Stimulated activated CD4-positive, alpha-beta T cell treated with anti-CD3 and anti-CD28 coated beads, TNF-alpha, amount 100 ng/mL, for 1 hour (primary cell): ENCODE measurements at places on chromosomes 16 and 17.

DNA sequence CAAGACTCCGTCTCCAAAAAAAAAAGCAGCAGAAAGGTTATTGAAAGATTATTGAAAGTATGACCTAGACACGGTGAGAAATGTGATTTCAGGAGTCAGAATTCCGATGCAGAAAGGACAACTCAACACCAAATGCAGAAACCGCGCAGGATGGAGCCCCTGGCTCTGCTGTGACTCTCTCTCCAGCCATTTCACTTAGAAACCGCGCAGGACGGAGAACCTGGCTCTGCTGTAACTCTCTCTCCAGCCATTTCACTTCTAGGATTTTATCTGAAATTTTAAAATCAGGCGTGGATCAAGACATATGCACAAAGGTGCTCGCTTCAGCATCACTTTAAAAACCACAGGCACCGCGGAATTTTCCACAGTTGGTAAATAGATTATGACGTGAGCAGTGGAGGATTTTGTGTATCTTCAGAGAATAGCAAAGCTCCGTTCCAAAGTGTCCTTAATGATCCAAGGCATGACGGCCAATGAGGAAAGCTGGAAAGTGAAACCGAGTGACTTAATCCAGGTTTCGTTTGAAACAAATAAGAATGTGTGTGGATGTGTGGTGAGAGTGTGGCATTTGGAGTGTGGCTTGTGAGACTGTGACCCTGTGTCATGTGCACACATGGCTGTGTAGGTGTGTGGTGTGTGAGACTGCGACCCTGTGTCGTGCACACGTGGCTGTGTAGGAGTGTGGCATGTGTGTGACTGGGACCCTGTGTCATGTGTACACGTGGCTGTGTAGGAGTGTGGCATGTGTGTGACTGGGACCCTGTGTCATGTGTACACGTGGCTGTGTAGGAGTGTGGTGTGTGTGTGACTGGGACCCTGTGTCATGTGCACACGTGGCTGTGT, 9.5 kb downstream of the UTS2R start:
- DNase-seq, result no peak

DNA sequence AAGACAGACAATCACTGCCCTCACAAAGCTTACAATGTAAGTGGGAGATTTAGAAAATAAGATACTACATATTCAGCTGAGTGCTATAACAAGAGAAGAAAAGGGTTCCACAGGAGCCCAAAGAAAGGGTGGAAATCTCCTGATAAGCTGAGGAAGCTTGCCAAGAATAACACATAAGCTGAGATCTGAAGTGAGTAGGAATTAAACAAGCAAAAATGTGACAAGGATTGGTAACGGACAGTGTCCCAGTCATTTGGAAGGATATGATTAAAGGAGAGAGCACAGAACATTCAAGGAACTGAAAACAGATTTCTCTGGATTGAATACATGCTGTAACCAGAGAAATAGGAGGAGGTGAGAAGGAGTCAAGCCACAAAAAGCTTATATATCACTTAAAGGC, 13.0 kb downstream of the CDYL2 start:
- no peak for DNase-seq

DNA sequence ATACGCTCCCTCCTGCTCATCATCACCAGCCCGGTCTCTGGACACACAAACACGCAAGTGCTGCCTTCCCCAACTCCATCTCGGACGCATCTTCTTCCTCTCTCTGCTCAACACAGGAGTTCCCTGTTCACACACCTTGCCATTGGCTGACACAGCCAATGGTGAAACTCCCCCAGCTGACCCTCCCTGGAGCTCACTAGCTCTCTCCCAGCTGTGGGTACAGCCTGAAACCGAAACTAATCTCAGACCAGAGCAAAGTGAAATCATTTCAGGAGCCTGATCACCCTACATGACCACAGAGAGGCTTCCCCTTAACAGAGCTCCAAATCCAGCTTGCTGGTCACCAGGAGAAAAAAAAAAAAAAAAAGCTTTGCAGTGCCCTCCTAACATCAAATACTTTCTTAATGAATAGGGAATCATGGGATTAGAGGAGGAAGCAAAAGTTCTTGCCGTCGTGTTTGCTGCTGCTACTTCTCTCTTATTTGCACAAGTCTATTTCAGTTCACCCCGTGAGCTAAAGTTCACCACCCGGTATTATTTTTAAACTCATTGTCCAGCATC, 8.3 kb downstream of the CUEDC1 start:
- no peak for DNase-seq

DNA sequence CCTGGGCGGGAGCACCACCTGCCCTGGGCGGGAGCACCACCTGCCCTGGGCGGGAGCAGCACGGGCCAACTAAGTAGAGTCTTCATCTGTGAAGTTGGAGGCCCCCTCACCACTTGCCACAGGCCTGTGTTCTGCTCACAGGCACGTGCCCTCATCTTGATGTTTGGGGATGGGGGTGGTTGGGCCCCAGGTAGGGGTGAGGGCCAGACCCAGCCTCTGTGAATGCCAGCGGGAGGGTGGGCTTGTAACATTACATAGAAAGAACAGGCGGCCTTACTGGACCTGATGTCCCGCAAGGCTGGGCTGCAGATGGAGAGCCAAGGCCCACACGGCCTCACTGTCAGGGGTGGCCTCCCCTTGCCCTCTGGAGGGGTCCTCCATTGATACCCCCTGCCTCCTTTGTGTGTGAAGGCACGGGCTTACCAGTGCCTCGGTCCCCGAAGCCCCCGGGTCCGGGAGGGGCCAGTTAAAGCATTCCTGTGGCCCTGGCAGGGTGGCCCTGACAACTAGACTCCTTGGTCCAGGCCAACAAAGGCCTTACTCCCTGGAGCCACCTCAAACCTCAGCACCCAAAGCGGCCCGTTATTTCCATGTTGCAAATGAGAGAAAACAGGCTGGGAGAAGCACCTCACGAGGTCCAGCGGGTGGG, 1.1 kb upstream of the SLC16A3 start:
- DNase-seq, result no peak

DNA sequence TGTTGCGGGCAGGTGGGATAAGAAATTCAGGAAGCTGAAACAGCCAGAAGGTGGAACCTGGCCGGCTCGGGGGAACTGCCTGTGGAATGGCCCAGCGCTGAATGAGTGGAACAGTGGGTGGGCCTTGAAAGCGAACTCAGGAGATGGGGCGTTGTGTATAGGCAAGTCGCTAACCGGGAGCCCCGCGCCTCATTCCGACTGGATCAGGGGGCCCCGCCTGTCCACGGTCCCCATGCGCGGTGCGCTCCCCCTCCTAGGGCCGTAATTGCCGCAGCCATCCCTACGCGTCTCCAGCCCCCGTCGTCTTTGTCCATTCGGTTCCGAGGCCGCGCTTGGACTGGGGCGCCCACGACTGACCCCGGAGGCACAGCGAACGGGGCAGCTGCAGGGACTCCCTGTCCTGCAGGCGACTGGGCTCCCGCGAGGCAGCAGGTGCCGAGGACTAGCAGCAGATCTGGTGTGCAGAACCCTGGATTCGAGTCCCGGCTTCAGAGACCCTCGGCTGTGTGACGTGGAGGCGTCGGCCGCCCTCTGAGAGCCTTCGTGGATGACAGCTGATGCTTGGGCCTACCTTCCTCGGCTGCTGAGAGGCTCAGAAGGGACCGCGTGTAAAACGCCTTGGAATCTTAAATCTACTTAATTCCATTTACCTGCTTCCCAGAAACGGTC, 10.9 kb upstream of the CA4 start:
- no peak for DNase-seq

- DNase-seq, result no peak
Observed at GRCh38 chr16:52680993-52681392, 134.1 kb upstream of the TOX3 start.

DNA sequence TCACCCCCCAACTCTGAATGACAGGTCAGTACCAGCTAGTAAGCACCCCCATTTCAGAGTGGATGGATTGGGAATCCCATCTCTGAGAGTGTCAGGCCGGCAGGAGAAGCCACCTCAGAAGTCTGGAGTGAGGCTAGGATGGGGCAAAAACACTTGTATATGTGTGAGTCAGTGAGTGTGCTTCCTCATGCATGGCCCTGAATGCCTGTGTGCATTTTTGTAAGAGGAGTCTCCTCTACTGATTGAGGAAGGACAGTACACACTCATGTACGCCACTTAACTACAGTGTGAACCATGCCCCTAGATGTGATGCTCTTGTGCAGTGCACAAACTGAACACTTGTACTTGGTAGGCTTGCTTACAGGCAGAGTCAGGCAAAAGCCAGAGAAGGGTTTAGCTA, 22.3 kb upstream of the NAGS start:
- no peak for DNase-seq

- no peak for DNase-seq
Observed at GRCh38 chr16:51116353-51116752, 34.7 kb downstream of the SALL1 start.
